ENCODE measurements at places on chromosomes 2 and 18.

- DNase-seq: no peak
Measured at GRCh38 chr2:191693166-191693565, 15.2 kb downstream of the NABP1 start.

GRCh38 chr2:232299084-232299483, 79.5 kb upstream of the ALPP start:
- no peak for DNase-seq

DNA sequence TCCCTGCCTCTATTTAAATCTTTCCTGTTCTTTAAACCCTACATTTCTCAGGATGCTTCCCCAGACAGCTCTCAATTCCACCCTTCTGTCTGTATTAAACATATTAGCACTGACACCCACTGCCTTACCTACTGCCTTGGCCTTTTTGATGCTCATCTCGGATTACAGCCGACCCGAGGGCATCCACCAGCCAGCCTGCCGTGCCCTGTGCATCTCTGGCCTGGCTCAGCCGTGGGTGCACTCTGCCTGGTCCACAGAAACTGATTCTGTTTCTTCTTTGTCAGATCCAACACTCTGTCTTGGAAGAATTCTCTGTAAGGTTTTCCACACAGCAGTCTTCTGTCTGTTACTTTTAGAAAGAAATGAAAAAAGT, 27.2 kb downstream of the TANC1 start:
- no peak for DNase-seq

GRCh38 chr2:95068256-95068655, 42.7 kb downstream of the MAL start:
- DNase-seq: no peak

DNA sequence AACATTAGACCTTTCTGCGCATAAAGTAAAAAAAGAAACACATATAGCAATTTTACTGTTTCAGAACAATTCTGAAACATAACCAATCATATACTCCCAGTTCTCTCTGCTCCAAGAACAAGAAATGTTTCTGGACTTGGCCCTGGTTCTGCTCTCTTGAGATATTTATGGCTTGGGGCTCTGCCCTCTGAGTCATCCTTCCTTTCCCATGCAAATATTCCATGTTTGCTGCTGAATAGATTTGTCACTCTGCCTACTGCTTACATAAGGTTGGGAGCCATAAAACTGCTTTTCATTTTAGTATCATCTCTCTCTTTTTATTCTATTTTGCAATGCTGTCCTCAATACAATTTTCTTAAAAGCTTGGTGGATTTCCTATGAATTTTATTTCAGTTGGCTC, 499.6 kb upstream of the ACVR2A start:
- DNase-seq: no peak

GRCh38 chr2:95346231-95346737, 49.1 kb downstream of the KCNIP3 start:
- no peak for DNase-seq

- DNase-seq: no peak
Measured at GRCh38 chr2:240649331-240649730, 24.1 kb downstream of the GPR35 start.

GRCh38 chr2:185433824-185434223, 304.8 kb upstream of the FSIP2 start:
- DNase-seq: no peak

DNA sequence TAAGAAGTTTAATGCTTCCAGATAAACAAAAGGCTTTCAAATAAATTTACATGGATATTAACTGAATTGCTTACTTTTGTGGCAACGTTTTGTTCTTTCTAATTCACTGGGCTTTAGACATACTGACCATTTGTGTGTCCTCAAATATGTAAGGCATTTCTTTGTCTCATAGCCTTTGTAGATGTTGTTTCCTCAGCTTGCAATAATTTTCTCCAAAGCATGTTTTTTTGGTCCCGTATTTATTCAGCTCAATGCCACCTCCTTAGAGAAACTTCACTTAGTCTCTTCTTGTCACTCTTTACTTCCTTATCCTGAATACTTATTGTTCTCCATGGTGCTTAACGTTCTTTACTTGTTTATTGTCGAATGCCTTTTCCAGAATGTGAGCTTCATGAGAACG, 98.5 kb downstream of the NUP35 start:
- no peak for DNase-seq

GRCh38 chr2:105179469-105180372, 61.8 kb upstream of the GPR45 start:
- DNase-seq: no peak

- peak; percentile 8 for DNase-seq
Measured at GRCh38 chr18:14179306-14179705, 47.1 kb upstream of the ZNF519 start.

DNA sequence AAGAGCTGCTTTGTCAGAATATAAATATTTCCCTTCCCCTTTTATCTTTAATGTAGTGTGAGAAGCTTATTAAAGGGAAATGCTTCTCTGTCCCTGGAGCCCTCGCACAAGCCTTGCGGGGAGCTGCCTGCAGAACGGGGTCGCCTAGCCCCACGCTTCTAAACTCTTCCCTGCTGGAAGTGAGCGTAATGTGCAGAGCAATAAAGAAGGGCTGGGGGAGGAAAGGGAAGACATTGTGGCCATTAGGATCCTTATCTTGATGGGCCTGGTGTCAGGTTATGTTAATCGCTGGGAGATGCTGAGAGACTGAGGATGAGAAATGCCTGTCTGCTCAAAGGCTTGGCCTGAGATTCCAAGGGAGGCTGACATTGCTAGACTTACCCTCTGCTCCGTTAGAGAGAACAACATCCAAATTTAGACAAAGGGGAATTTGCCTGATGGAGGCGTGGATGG, 18.9 kb upstream of the FZD7 start:
- DNase-seq: no peak

- no peak for DNase-seq
Measured at GRCh38 chr2:211396815-211397214, 840.4 kb downstream of the CPS1 start.

GRCh38 chr2:68698567-68699377, 35.8 kb upstream of the ARHGAP25 start:
- DNase-seq: no peak

DNA sequence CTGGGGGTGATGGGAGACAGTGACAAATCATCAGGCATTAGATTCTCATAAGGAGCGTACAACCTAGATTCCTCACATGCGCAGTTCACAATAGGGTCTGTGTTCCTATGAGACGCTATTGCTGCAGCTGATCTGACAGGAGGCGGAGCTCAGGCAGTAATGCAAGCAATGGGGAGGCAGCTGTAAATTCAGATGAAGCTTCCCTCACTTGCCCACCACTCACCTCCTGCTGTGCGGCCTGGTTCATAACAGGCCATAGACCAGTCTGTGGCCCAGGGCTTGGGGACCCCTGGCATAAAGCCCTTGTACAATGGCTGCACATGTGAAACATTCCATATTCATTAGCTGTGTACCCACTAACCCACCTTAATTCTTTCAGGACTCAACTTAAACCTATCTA, 18.0 kb downstream of the NMUR1 start:
- DNase-seq: no peak

- no peak for DNase-seq
Measured at GRCh38 chr2:3876685-3877084, 173.3 kb downstream of the DCDC2C start.

- DNase-seq: no peak
Measured at GRCh38 chr2:44933434-44933951, 8.0 kb upstream of the SIX3 start.

DNA sequence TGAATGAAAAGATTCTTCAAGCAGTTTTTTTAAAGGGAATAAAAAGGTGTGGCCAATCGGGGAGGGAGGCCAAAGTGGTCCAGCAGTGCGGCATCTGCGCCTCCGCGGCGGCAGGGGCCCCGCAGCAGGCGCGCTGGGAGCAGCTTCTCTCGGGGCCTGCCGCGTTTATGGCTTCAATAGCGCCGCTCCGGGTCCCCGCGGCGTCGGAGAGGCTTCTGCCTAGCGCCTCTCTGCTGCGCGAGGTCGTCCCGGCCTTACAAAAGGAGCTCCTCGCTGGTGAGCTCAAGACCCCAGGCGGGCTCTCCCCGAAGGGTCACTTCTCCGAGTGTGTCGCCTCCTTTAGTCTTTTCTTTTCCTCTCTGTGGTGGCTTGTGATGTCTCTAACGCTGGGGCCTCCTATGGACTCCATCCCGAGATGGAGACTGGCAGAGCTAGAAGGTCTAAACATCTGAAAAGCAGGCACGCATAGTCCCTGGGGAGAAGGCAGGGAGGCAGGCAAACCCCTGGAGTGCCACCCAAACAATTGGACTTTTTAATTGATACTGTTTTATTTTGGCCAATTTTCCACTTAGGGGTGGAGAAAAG, 67.1 kb downstream of the SUMO1 start:
- no peak for DNase-seq

Data from central memory CD4-positive, alpha-beta T cell (primary cell).